Left ventricle myocardium superior (tissue), 1 donor: ENCODE measurements at places on chromosomes 11 and 22.
A peak's percentile ranks its signal among the peaks of the same experiment; 100 is the strongest.

- DNase-seq = no peak
These were observed 19.7 kb upstream of the RAB38 start for GRCh38 chr11:88194990-88195389.

DNA sequence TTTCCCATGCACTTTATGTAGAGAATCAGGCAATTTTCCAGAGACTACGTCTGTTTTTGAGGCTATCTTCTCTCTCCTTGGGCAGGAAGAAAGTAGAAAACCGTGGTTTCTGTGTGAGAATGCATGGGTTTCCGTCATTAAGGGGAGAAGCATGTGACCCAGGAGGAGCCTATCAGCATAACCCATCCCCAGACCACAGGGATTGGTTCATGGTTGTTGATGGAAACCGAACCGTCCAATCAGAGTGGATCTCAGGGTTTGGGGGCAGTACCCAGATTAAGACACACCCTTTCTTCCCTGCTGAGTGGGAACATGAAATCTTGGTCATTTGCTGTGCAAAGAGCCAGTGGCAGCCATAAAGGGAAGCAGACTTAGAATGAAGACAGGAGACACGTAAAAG lies 517.8 kb downstream of the MN1 start:
- no peak for DNase-seq

DNA sequence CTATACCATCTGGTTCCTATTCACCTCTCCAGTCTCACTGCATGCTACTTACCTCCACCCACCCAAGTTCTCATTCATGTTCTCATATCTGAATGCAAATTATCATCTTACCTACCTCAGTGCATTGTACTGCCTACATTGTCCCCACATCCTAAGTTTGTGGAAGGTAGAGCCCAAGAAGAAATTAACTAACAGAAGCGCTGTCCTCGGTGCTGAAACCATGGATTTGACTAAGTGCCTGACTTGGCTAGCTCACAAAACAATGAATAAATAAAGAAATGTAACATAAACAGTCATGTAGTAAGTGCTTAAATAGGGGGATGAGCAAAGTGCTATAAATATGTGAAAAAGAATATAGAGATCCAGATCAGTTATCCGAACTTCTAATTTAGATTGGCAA lies 63.2 kb downstream of the GRIA4 start:
- no peak for DNase-seq

GRCh38 chr11:396948-397548 lies 3.0 kb downstream of the PKP3 start:
- DNase-seq = peak; percentile 82

GRCh38 chr11:68524681-68525080 lies 64.1 kb downstream of the PPP6R3 start:
- DNase-seq = no peak

- DNase-seq = no peak
These were observed 25.0 kb upstream of the RPS13 start for GRCh38 chr11:17102462-17102861.

- DNase-seq = no peak
These were observed 113.2 kb downstream of the NECTIN1 start for GRCh38 chr11:119615882-119616196.

DNA sequence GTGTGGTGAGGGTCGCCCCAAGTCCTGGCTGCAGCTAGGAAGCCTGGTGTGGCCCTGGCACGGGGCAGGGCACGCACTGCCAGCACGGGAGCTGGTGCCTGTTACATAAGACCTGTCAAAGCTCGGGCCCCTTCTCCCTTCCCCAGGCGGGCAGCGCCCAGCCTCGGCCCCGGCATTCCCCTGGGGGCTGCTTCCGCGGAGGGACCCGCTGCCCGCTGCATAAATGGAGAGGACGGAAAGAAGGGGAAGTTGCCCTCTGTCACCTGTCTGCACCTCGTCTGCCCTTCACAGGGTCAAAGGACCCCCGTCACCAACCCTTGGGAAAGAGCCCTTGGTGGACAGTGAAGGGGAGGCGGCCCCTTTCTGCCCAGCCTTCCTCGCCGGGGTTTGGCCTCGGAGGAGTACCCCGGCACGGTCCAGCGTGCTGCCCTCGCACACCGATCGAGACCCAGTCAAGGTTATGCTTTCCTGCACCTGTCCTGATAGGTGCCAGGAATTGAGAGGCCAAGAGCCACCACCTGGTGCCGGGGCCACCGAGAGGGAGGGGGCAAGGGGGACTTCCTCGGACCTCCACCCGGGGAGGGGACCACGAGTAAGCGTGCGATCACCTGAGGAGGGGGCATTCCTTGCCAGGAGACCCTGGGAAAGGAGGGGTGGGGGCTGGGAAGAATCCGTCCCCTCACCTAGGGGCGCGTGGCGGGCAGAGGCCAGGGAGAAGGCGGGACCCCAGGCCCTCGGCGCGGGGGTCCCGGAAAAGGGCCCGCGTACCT lies 16.8 kb upstream of the MFRP start:
- DNase-seq = peak; percentile 77

- DNase-seq = no peak
These were observed 9.1 kb upstream of the CCDC81 start for GRCh38 chr11:86365546-86365945.

- no peak for DNase-seq
These were observed 586 bp downstream of the LRP5 start for GRCh38 chr11:68312780-68313573.

GRCh38 chr11:133053124-133053776 lies 479.1 kb downstream of the OPCML start:
- DNase-seq = no peak

GRCh38 chr11:117467770-117468169 lies 140.1 kb downstream of the CEP164 start:
- no peak for DNase-seq

- DNase-seq = peak; percentile 75
These were observed 49.1 kb downstream of the CERK start for GRCh38 chr22:46688949-46689348.

GRCh38 chr11:69308936-69309615 lies 15.1 kb downstream of the MYEOV start:
- no peak for DNase-seq

GRCh38 chr11:17744151-17744940 lies 9.8 kb downstream of the KCNC1 start:
- DNase-seq = no peak

DNA sequence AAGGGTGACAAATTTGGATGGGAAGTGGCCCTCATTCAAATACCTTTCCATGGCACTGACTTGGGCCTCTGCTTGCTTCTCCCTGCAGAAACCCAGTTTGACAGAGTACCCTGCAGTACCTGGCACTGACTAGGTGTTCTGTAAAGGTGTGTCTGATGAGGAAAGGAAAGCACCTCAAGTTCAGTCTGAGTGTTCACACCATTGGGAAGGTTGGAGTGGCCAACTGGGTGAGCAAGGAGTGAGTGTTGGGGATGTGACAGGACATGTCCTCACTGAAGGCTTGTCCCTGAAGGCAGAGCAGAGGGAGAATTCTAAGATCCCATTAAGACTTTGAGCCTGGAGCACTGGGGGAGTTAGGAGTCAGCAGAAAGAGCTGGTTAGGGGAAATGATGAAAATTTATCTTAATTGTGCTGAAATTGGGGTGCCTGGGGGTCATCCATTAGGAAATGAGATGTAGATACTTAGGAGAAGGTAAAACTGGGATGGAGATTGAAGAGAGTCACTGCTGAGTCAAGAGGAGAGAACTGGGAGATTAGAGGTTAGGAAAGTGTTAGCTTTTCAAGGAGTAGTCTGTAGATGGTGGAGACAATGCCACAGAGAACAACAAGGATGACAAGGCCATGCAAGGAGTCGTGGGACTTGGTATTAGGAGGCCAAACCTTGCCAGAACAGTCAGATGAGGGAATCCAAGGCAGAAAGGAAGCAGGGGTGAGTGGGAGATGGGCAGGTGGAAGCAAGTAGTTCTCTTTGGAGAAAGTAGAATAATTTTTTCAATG lies 6.1 kb downstream of the SREBF2 start:
- no peak for DNase-seq

- no peak for DNase-seq
These were observed 188.9 kb downstream of the MYO18B start for GRCh38 chr22:25930788-25931310.

DNA sequence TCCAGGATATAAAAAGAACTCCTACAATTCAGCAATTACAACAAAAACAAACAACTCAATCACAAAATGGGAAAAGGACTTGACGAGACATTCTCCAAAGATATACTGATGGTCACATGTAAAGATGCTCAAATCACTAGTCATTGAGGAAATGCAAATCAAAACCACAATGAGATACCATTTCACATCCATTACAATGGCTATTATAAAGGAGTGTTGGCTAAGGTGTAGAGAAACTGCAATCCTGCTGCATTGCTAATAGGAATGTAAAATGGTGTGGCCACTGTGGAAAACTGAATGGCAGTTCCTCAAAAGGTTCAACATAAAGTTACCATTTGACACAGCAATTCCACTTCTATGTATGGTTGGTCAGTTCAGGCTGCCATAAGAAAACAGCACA lies 11.8 kb upstream of the TBCEL start:
- DNase-seq = no peak

GRCh38 chr22:27507111-27507611 lies 294.4 kb downstream of the MN1 start:
- no peak for DNase-seq

GRCh38 chr22:42202048-42202447 lies 68.4 kb downstream of the TCF20 start:
- no peak for DNase-seq

GRCh38 chr22:49257551-49257961 lies 570.1 kb downstream of the BRD1 start:
- DNase-seq = no peak

GRCh38 chr11:66454247-66454646 lies 12.5 kb upstream of the PELI3 start:
- DNase-seq = no peak

DNA sequence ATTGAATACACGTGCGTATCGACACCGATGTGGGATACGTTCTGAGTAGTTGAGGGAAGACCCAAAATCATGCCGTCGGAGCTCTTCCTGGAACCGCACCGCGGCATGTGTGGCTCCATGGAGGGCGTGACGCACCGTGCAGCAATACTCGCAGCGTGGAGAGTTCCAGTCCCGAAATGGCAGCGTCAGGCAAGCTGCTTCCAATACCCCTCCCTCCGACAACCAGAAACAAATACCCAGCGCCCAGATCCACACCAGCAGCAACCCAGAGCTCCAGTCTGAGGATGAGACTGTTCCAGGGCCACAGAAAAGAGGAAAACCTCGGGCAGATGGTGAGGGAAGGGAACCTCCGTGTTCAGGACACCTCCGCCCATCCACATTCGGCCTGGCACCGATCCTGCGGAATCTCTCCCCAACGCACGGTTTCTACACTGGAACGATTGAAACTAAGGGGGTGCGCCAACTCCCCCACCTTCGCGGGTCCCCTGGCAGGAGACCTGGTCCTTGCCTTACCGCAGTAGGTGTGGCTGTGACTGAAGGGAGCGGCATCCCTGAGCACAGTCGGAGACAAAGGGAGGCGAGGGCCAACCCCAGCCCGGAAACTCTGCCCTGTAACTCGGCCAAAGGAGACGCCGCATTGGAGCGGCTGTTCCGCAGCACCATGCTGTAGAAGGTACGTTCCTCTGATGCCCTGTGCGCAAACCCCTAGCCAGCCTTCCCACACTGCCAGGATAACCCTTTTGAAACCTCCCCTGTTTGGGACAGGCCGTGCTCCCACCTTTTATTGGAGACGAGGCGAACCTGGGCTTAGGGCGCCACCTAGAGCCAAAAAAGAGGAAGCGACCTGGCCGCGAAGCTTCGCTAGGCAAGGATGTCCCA lies 28.2 kb downstream of the DBX1 start:
- peak; percentile 67 for DNase-seq

DNA sequence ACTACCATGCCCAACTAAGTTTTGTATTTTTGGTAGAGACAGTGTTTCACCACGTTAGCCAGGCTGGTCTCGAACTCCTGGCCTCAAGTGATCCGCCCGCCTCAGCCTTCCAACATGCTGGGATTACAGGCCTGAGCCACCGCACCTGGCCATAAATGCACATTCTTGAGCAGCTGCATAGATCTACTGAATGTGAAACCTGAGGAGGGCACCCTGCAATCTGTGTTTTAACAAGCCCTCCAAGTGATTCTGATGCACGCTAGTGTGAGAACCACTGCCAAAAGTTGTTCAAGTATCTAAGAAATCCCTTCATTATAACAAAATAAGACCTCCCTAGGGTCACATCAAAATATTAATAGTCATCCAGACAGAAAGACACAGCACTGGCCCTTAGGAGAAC lies 89.3 kb downstream of the RDX start:
- DNase-seq = no peak
